Kidney tubule cell (primary cell): ENCODE measurements at places on chromosomes 1 and 21.

DNA sequence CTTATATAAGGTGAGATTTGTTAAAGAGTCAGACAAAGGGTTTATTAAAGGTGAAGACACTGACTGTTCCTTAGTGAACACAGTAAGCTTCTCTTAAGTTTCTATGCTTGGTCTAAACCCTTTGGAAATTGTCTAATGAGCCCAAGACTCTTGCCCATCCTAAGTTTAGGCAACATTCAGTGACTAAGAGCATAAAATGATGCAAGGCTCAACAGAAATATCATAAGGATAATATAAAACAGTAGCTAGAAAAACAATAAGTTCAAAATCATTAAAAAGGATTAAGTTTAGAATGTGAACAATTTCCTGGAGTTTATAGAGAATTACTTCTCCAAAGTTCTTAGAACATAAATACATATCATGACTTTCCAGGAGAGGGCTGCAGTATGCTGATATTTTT, 108.9 kb upstream of the PDC start:
- no peak for DNase-seq

DNA sequence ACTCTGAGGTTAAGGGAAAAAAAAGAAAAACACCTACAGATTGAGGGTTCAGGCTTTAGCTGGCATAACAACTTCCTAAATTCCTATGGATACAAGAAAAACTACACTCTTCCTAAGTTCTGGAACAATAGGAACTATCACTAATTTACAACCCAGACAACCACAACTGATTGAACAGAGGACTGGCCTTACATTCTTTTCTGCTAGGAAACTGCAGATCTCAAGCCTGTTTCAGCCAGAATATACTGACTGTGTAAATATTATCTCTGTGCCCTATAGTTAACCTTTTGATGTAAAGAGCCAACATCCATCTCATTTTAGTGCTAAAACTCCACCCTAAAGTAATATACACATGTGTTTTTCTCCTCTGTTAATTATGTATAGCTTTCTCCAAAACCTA, 1186.5 kb upstream of the TMPRSS15 start:
- DNase-seq, result no peak

GRCh38 chr1:109884242-109884891, 26.3 kb upstream of the CSF1 start:
- no peak for DNase-seq

DNA sequence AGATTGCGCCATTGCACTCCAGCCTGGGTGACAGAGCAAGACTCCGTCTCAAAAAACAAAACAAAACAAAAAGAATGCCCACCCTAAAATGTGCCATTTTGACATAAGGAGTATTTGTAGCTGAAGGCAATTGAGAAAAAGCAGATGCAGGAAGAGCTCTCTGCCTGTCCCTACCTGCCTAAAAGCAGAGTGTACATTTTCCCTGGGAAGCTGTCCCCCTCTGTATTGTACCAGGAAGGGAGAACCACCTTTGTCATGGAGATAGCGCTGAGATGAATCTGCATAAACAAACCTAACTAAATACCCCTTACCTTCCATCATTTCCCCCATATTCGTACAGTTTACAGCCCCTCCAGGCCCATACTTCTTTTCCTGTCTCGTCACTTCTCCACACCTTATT, 94.4 kb upstream of the SLC45A1 start:
- DNase-seq, result no peak

DNA sequence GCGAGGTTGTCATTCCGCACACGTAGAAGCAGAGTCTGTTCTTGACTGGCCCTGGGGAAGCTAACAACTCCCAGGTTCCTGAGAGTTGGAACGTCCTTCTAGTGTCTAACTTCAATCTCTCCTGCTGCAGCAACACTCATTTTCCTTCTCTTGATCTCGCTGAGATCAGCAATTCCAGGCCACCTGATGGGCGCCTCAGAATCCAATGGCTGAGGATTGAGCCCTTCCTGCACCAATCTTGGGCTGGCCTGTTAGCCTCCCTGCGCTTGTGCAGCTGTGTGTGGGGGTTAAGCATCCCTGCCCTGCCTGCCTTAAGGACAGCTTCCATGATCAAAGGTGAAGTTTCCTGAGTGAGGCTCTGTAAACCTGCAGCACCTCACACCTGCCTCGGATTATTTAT, 87.9 kb downstream of the SYT2 start:
- DNase-seq, result no peak
